ENCODE measurements at places on chromosomes 12 and 14. TPM values are rescaled to one million over a fixed set of nuclear protein-coding genes. Genes with fewer than 3 reads are reported as not detected.
A peak's percentile ranks its signal among the peaks of the same experiment; 100 is the strongest.

GRCh38 chr12:127293507-127294310 lies 973.3 kb upstream of the TMEM132C start:
- DNase-seq: peak; percentile 48

The CCDC197 gene
- total RNA-seq: not detected

The ARHGAP9 gene
- total RNA-seq: 28.1 TPM

- no peak for DNase-seq
Observed at GRCh38 chr14:65422088-65422834, 9.7 kb downstream of the FUT8 start.

The CHFR gene
- total RNA-seq: 69.8 TPM

DNA sequence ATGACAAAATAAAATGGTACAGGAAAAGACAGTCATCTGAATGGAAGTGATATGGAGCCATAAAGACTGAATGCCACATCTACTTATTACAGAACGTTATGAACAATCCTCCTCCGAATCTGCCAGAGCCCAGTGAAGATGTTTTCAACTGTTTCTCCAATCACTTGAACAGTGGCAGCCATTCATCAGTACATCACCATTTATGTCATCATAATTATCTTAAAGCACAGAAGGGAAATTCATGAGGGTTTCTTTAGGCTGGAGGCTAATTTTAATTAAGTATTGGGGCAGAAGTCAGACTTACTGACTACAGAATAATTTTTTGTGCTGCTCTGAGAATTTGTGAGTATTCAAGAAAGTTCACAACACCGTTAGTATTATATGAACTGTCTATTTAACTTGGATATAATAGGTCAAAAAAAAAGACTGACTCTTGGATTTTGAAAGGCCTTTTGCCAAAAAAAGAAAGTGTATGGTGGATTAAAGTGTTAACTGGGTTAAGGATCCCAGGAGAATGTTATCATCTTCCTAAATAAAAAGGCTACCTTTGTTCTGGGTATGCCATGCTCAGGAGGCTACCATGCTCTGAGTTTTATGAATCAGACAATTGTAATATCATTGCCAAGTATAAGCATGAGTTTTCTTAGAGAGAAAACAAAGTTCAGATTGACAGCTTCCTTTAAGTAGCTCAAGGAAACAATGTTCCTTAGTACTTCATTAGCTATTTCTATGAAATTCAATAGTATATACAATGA lies 40.1 kb downstream of the PDZRN4 start:
- DNase-seq: no peak

GRCh38 chr14:40354754-40355153 lies 922.5 kb upstream of the FBXO33 start:
- DNase-seq: no peak

- DNase-seq: peak; percentile 46
Observed at GRCh38 chr12:109309381-109310246, 530 bp upstream of the FOXN4 start.

GRCh38 chr14:97359341-97359740 lies 562.2 kb downstream of the VRK1 start:
- no peak for DNase-seq

The POTEM gene
- not detected for total RNA-seq

The DDN gene
- total RNA-seq: not detected

The SMIM41 gene
- total RNA-seq: not detected

The FERMT2 gene
- 213 TPM for total RNA-seq

DNA sequence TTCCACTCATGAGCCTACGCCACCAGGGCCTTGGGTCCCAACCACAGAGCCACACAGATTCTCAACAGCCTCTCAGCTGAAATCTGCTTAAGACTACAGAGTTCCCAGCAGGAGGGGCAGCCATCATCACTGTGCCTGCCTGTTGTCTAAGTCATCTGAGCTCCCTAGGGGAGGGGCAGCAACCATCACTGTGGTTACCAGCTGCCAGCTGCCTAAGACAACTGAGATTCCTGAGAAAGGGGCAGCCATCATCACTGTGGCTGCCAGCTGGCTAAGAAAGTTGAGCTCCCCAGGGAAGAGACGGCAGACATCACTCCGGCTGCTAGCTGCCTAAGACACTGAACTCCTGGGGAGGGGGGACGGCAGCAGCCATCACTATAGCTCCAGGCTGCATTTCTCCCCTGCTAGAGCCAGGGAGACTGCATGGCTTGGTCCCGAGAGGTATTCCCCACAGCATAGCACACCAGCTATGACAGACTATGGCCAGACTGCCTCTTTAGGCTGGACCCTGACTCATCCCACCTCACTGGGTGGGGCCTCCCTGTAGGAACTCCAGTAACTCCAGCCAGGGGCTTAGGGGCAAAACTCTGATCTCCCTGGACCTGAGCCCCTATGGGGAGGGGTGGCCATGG lies 37.2 kb upstream of the C14orf132 start:
- no peak for DNase-seq

GRCh38 chr12:5044420-5045295 lies 979 bp downstream of the KCNA5 start:
- no peak for DNase-seq

DNA sequence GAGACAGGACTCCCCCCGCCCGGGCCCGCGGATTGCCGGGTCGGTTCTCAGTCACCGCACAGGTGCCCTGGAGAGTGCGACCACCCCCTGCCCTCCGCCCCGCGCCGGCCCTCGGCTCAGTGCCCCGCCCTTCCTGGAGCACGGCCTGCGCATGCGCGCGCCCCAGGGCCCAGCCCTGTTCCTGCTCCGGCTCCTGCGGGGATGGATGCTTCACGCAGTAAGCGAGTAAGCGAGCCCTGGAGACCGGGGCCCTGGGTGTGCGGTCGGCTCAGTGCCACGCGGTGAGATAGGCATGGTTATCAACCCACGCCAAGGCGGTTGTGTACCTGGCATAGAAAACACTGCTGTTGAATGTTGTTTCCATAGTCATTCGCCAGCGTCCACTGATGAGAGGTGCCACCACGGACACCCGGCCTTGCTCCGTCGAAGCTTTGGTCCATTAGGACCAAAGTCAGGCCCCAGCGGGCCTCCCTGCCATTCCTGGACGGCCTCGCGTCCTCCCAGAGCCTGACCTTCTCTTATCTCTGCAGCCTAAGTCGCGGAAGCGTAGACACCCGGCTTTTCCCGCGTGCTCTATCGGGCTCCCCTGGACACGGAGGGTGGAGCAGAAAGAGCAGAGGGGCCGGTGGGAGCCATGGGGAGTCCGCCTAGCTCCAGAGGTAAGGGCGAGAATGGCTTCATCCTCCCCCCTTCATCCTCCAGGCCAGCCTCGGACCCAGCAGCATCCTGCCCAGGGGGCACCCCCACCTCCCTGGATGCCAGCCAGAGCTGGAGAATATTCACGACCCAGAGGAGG lies 90.6 kb downstream of the PAPOLA start:
- DNase-seq: peak; percentile 50

The FGF23 gene
- total RNA-seq: not detected

The HOXC12 gene
- not detected for total RNA-seq

GRCh38 chr14:77646907-77647306 lies 30.5 kb upstream of the SPTLC2 start:
- no peak for DNase-seq

The USP44 gene
- 2.6 TPM for total RNA-seq

The IL26 gene
- total RNA-seq: not detected

DNA sequence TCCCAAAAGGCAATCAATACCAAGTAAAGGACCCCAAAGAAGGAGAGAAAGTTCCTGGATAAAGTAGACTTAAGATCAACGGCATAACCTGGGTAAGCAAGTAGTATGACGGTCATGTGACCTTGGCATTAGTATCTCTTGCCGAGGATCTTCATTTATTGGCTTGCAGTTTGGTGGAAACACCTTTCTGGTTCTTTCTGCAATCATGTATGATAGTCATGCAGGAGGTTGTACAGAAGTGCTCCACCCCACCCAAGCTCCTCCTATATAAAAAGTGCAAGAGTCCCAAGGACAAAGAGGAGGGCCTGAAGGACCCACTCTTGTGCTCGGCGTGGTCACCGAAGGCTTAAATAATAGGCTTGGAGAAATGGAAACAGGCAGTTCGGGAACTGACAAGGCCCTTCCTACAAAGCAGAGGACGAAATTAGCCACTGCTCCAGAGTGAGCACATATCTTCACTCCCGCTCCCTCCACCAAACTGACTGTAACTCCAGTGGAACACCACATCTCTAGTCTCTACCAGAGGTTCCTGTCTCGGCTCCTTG lies 750 bp downstream of the CS start:
- DNase-seq: peak; percentile 52

DNA sequence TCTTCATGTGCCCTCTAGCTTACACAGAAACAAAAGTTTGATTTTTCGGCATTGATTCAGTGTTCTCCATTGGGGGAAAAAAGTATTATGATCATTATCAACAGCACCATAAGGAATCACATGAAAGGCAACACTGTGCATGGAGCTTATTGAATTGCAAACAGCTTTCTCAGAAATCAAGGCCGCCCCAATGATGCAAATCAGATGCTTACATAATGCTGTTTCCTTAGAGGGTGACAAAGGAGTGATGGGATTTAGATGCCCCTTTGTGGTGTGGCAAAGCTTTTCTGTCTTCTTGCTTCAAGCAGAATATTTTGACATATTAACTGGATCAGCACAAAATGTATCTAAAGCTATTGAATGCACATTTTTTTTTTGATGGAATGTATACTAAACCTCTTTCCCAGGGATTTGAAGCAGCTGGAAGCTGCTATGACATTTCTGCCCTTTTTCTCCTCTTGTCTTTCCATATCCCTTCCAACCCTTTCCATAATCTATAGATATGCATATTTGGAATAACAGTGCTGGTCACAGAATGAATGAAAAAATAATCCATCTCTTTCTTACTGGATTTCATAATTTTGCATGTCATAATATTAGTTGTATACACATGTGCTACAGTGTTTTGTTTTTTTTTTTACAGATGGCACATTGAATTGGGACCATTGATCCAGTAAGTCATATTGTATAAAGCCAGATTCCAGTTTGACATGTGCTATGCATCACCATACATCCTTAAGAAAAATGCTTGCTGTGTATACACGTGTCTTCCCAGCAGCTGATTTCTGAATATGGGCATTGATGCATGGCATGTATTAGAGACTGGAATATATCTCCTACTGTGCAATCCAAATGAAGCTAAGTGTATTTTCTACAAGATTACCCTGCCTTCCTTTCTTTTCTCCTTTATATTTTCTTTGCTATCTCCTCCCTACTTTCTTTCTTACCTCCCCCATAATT lies 259.7 kb upstream of the DCN start:
- DNase-seq: no peak
